Stimulated activated CD8-positive, alpha-beta memory T cell treated with anti-CD3 and anti-CD28 coated beads, Interleukin-7, amount 100 ng/mL, for 24 hours (primary cell): ENCODE measurements at places on chromosomes 4 and X.

GRCh38 chr4:153901220-153901619 is 112.3 kb upstream of the SFRP2 start:
- no peak for DNase-seq

DNA sequence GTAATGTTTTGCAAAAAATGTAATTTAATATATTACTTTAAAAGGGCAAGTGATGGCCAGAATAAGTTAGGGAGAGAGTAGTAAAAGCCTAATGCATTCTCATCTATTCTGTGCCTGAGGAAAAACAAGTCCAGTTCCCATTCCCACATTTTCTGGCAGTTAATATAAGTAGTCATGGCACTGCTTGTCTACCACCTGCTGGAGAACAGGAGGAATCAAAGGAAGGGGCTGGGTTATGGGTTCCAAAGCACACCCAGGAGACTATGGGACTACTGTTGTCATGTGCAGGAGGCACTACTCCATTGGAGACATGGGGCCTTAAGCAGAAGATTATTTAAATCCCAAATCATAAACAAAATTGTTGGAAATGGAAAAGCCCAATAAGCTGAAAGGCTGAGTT is 2618.6 kb downstream of the ARAP2 start:
- no peak for DNase-seq

- DNase-seq = no peak
Measured at GRCh38 chr4:100299046-100299840, 109.0 kb upstream of the DDIT4L start.

DNA sequence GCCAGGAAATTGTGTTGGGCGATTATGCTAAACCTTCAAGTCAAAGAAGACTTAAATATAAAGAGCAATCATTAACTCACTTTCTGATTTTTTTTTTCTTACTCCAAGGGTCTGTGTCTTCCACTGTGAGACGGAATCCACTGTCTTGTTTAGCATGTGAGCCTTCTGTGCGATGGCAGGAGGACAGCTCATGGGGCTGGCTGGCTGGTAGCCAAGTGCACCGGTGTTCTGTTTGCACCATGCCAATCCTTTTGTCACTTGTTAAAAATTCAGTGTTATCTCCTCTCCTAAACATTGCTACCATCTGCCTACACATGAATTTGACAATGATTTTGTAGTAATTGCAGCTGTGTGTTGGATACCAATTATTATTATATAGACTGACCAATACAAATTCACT is 1056.3 kb upstream of the IGFBP7 start:
- no peak for DNase-seq

GRCh38 chr4:126018274-126018673 is 703.5 kb downstream of the FAT4 start:
- DNase-seq = no peak

DNA sequence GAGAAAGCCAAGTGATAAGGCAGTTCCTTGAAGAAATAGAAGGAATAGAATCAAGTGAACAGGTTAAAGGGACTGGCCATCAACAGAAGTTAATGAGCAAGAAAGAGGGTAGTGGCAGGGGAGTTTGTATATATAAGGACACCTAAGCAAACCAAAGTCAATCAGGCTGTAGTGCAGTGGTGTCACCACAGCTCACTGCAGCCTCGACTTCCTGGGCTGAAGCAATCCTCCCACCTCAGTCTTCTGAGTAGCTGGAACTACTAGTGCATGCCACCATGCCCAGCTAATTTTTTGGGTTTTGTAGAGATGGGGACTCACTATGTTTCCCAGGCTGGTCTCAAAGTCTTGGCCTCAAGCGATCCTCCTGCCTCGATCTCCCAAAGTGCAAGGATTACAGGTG is 15.9 kb downstream of the ACOT9 start:
- no peak for DNase-seq

DNA sequence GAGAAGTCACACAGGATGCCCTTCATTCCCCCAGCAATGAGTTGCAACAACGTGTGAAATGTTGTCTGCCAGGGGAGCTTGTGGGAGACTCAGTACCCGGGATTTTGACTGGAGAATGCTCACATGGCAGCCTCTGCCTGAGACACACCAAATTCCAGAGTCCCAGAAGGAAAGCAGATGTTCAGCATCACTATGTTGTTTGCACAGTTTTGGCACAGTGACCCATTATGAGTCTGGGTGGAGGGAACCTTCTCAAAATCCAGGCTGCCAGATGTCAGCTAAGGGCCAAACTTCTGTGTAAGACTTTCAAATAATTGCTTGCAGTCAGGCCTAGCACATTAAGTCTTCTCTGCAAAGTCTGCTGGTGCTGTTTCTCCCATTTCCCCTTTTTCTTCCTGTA is 1029.7 kb upstream of the TENM3 start:
- DNase-seq = no peak

GRCh38 chrX:16873106-16873505 is 2.9 kb upstream of the RBBP7 start:
- no peak for DNase-seq

GRCh38 chr4:8328866-8329559 is 59.5 kb downstream of the HTRA3 start:
- no peak for DNase-seq

DNA sequence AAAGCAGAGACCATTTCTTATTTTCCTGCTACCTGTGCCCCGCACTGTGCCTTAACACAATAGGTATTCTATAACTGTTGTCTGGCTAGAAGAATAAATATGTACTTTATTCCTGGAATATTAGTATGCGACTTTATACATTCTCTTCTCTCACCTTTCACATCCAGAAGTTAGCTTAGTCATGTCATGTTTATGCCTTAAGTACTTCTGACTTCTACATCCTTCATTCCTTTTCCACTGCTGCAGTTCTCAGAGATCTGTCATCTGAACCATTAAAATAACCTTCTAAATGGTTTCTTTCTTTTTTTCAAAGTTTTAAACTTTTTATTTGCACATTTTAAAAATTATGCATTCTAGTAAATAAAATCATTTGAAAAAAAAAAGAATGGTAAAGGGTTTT is 34.4 kb downstream of the KIF4A start:
- no peak for DNase-seq

DNA sequence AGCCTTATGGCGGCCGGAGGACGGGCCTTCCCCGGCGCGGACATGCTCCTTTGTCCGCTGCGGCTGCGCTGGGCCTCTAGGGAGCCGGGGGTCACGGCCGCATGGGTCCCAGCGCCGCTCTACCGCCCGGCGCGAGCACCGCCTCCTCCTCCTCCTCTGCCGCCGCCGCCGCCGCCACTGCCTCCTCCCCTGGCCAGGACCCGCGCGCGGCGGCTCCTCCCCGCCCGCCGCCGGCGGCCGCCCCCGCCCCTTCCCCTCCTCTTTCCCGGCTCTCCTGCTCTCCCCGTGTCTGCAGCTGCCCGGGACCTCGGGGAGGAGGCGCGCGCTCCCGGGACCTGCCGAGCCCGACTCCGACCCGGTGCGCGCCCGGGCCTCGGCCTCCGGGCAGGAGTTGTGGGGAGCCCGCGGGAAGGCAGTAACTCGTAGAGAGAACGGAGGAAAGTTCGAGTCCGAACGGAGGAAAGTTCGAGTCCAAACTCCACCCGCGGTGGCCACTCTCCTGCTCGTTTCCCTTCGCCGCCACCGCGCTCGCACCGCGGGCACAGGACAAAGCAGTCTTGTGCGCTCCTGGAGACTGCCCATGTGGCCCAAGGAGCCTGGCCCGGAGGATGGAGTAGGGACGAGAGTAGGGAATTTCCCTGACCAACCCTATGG is at the start of gene ADGRA3:
Gene ADGRA3, minus strand, starts transcription at position 179 of the 654 bp plus-strand sequence. CDS start 282 bp downstream, outside the sequence.
- DNase-seq = no peak

- DNase-seq = no peak
Measured at GRCh38 chr4:10006231-10006600, 15.1 kb downstream of the SLC2A9 start.

GRCh38 chr4:149534779-149535178 is 280.9 kb downstream of the IQCM start:
- no peak for DNase-seq

GRCh38 chr4:118280501-118281218 is 72.1 kb downstream of the PRSS12 start:
- DNase-seq = no peak

DNA sequence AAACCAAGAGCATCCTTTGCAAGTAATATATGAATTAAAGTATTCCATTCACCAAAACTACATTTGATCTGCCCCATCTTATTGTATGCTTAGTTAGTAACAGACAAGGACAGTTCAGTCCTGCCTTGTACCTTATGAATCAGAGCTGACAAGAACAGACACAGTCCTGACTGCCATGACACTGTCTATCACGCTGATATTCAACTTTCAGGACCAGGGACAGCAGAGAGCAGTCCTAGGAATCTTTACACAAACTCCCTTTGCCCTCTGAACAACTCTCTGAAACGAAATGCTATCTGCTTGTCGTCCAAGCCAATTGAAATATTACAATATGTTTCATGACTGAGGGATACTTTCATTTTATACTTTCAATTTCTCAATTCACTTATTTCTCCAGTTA is 268.6 kb upstream of the VCX start:
- no peak for DNase-seq

GRCh38 chr4:119261986-119262385 is 49.5 kb downstream of the USP53 start:
- no peak for DNase-seq

DNA sequence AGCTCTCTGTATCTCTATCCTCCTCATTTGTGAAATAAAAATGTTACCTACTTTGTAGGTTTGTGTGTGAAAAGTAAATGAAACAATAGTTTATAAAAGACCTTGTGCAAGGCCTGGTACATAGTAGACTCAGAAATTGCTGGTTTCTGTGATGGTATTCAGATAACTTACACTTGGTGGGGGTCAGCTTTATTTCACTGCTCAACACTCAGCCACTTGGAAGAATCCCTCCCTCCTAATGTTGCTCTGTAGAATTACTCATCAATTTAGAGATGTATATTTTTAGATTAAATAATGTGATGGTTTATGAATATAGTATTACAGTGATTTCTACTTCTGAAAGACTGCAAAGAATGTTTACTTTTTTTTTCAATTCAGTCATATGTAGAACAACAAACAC is 32.7 kb downstream of the SMARCAD1 start:
- DNase-seq = no peak

DNA sequence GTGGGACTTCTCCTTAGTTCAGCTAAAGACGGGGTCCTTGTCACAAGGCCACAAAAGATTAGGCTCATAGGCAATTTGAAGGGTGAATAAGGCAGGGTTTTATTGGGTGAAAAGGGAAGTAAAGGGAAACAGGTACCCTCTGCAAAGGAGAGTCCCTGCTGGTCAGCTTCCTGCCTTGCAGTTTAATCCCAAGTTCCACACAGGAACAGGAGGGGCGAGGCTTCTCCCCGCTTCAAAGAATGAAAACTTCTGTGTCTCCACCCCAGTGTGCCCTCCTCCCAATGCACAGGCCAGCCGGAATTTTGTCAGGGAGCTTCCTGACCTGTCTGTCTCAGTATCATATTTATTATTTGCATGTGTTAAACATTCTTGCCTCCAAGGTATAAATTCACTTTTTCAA is 37.1 kb downstream of the ITM2A start:
- no peak for DNase-seq

- DNase-seq = peak; percentile 8
Measured at GRCh38 chr4:102868153-102868780, 525 bp upstream of the CISD2 start.

GRCh38 chrX:48598614-48599013 is 1.3 kb downstream of the WDR13 start:
- no peak for DNase-seq

- DNase-seq = no peak
Measured at GRCh38 chr4:150570862-150571261, 11.1 kb upstream of the MAB21L2 start.

- DNase-seq = no peak
Measured at GRCh38 chrX:133285341-133285740, 67.2 kb upstream of the TFDP3 start.

GRCh38 chr4:38751341-38752010 is 31.3 kb downstream of the TLR10 start:
- no peak for DNase-seq

DNA sequence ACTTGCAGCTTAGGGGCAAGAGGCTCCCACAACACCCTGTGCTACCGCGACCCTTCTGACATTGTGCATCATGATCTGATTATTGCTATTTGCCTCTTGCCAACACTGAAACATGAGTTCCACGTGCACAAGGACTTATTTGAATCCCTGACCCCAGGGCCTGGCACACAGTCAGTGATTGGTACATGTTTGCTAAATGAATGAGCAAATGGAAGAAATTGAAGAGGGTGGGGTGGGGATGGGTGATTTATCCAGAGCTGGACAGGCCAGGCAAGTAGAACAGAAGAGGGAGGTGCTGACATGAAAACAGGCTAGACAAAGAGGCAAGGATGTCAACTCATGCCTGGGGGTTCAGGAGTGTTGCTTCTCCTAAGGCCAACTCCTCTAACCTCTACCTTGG is 24.9 kb upstream of the RPL39 start:
- no peak for DNase-seq

GRCh38 chr4:148300877-148301276 is 141.3 kb downstream of the NR3C2 start:
- no peak for DNase-seq

GRCh38 chr4:2805712-2806389 is 13.0 kb downstream of the SH3BP2 start:
- no peak for DNase-seq

DNA sequence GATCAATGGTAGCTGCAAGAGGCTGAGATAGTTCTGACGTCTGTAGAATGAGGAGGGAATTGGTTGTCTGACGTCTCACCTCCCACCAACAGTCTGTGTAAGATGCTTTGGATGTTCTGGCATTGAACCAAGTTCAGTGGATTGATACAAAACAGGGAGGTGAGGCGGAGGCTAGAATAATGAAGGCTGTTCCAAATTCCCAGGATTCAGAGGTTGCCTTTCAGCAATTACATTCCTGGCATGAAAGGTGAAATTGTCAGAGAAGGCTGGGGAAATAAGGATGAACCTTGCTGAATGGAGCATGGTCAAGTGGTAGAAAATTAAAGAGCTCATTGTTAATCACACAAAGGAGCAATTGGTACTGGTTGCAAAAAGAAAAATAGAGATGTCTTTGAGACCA is 241.6 kb downstream of the FBXW7 start:
- DNase-seq = no peak

- DNase-seq = no peak
Measured at GRCh38 chr4:118034053-118034785, at the start of gene NDST3. Gene NDST3, plus strand, starts transcription at chr4:118034486. Its CDS starts 19,425 bp downstream, at chr4:118053911.

DNA sequence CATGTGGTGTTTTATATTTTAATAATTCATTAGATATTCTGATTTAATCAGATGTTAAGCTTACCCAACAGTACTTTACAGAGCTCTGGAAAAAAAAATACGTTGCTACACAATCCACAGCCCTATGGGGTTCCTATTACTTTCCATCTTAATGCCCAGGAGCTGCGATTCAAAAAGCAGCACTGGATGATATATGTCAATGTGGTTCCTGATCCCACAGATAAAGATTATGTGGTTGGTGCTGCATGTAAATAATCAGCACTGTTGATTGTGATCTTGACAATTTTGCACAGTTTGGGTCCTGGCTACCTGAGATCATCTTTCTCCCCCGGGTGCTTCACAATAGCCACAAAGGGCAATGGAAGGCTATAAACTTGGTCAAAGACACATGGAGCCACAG is 72.7 kb upstream of the DCLK2 start:
- DNase-seq = no peak

GRCh38 chrX:13389501-13389900 is 69.6 kb upstream of the ATXN3L start:
- no peak for DNase-seq
